ENCODE measurements at places on chromosomes 2 and 18.
A peak's percentile ranks its signal among the peaks of the same experiment; 100 is the strongest.

DNA sequence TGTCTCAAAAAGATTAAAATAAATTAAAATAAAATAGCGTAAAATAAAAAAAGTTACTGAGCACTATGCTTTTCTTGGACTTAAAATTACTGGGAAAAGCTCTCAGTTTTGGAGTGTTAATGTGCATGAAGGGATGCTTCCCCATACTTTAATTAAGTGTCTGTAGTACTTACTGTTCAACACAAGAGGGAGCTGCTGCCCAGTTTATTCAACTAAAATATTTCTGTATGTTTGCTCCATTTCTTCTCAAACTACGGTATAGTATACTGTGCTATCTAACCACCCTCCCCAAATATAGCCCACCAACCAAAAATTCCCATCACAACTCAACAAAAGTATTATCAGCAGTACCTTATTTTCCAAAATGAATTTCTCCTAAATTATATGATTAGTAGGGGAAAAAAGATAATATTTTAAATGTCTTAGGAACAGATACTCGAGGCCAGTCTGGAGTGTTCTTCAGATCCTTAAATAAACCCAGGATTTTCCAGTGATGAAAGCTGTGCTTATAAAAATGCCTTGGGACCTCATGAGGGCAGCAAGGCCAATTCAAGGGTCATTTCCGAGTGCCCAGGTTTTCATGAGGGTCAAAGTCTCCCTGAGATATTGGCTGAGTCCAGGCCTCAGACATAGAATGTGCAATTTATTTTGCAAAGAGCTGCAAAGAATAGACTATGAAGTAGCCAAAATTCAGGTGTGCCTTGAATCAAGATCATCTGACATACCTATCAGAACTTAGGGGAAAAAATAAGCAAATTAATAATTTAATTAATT lies 64.1 kb downstream of the CHRNA1 start:
- no peak overlapping the region for H3K27ac ChIP-seq
- no peak overlapping the region for H3K4me3 ChIP-seq
- peaks cover 27% of the 10 kb centered on the region for H3K27me3 ChIP-seq
- H3K4me1 ChIP-seq, result peaks cover 8% of the 10 kb centered on the region
- H3K36me3 ChIP-seq, result no peaks in the 10 kb centered on the region

- no peaks in the 10 kb centered on the region for H3K27me3 ChIP-seq
- no peak overlapping the region for H3K27ac ChIP-seq
- H3K36me3 ChIP-seq, result peaks cover 15% of the 10 kb centered on the region
- no peak for DNase-seq
Measured at GRCh38 chr2:38709567-38710194, 41.5 kb downstream of the SRSF7 start.

DNA sequence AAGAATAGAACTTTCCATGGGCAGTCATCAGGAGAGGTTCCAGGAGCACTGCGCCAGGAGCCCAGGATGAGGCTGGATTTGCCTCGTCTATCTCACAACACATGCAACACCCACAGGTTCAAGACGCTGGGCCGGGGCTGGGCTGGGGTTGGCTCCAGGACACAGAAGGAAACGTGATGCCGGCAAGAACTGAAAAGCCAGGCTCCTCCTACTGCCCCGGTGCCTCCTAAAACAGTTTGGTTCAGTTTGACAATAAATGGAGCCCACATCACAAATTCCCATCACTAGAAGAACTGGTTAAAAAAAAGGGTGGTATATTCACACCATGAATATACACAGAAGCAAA lies 75.9 kb downstream of the INHBB start:
- H3K4me1 ChIP-seq, result no peaks in the 10 kb centered on the region
- H3K4me3 ChIP-seq, result no peak overlapping the region
- H3K27me3 ChIP-seq, result peaks cover 46% of the 10 kb centered on the region
- no peak for DNase-seq

DNA sequence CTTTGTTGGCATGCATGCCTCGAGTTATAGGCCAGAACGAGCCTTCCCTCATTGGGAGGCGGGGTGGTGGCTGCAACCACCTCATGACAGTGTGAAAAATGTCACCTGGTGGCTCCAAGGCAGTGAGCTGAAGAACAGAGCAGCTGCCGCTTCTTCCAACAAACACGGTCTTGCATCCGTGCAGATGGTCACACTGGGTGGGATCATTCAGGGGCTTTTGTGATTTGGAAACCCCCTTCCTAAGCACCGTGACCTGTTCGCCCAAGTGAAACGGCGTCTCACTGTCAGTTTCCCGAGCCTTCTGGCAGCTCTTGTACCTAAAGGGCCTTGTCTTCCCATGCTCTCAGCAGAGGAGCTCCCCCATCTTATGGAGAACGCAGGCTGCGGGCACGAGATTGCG lies 159.7 kb downstream of the NAPG start:
- H3K4me3 ChIP-seq, result no peak overlapping the region
- H3K36me3 ChIP-seq, result peaks cover 21% of the 10 kb centered on the region
- no peaks in the 10 kb centered on the region for H3K4me1 ChIP-seq
- no peaks in the 10 kb centered on the region for H3K27me3 ChIP-seq
- DNase-seq, result no peak

GRCh38 chr2:38731684-38732221 lies 19.4 kb downstream of the SRSF7 start:
- H3K27me3 ChIP-seq, result no peaks in the 10 kb centered on the region
- H3K27ac ChIP-seq, result no peak overlapping the region
- peaks cover 10% of the 10 kb centered on the region for H3K36me3 ChIP-seq
- no peak overlapping the region for H3K4me3 ChIP-seq
- DNase-seq, result no peak

DNA sequence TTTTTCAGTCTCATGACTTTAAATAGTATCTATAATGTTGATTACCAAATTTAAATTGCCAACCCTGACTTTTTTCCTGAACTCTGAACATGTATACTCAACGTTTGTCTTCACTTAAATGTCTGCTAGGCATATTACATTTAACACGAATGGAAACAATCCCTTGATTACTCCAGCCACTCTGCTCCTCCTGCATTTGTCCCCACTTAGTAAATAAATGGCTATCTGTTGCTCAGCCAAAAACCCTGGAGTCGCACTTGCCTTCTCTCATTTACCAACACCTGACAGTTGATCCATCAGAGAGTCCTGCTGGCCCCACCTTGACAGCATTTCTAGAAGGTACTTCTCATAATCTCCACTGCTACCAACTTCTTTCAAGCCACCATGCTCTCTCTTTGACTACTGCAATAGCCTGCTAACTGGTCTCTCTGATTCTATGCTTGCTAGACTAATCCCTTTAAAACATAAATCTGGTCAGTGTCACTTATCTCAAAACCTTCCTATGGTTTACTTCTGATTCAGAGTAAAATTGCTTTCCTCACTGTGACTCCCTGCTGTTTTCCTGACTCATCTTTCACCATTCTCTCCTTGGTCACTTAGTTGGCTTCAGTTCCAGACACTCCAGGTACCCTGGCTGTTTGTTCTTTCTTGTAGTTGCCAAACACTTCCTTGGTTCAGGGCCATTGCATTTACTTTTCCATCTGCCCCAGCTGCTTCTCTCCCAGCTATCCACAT lies 31.9 kb downstream of the SPAG16 start:
- peaks cover 53% of the 10 kb centered on the region for H3K36me3 ChIP-seq
- no peak overlapping the region for H3K27ac ChIP-seq
- H3K4me3 ChIP-seq, result no peak overlapping the region
- no peaks in the 10 kb centered on the region for H3K27me3 ChIP-seq

DNA sequence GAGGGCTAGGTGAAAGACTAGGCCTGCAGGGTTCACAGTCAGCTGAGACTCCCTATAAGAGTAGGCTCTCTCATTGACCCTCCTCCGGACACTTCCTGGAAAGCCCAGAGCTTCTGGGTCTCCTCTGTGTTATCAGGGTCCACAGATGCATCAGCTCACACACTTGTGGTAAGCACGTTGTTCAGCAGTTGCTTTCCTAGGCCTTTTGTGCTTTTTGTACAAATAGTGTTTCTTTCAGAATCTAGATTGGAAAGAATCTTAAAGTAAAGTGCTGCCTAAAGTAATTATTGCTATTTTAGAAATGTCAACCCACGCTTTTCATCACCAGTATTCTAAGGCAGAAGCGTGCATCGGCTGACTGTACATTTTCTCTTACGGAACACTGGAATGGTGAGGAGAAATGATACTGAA lies 15.5 kb downstream of the SLC9A2 start:
- H3K36me3 ChIP-seq, result no peaks in the 10 kb centered on the region
- no peak overlapping the region for H3K27ac ChIP-seq
- H3K4me1 ChIP-seq, result no peaks in the 10 kb centered on the region
- no peak for DNase-seq

DNA sequence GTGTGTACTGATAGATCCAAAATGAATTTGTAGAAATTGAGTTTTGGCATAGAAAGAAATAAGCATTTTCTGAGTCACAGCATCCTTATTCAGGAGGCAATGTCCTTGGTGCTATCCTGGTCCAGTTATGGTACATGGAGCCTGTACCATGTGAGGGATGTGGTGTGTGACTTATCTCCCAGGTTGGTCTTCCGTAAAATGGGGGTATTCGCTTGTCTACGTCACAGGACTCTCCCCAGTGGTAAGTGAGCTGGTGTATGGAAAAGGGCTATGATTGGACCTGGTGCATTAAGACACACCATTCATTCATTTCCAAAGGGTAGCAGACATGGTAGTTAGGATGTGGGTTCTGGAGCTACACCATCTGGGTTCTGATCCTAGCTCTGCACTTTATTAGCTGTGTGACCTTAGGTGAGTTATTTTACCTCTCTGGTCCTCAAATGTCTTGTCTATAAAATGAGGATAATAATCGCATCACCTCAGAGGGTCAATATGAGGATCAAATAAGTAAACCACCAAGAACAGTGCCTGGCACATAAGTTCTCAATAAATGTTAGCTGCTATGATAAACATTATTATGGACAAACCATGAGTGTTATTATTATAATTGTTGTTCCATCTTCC lies 119.2 kb downstream of the MYCN start:
- no peak overlapping the region for H3K27ac ChIP-seq
- H3K4me3 ChIP-seq, result no peak overlapping the region
- H3K36me3 ChIP-seq, result peaks cover 3% of the 10 kb centered on the region
- H3K4me1 ChIP-seq, result peaks cover 7% of the 10 kb centered on the region
- H3K27me3 ChIP-seq, result no peaks in the 10 kb centered on the region
- no peak for DNase-seq

- DNase-seq, result no peak
- peaks cover 9% of the 10 kb centered on the region for H3K36me3 ChIP-seq
- peaks cover 23% of the 10 kb centered on the region for H3K4me1 ChIP-seq
- H3K27ac ChIP-seq, result peak overlapping the region; percentile 48
Measured at GRCh38 chr2:46988733-46989481, 73.3 kb upstream of the MCFD2 start.

- DNase-seq, result no peak
- no peaks in the 10 kb centered on the region for H3K36me3 ChIP-seq
- H3K27me3 ChIP-seq, result no peaks in the 10 kb centered on the region
- H3K27ac ChIP-seq, result peak overlapping the region; percentile 58
- H3K4me1 ChIP-seq, result peaks cover 13% of the 10 kb centered on the region
- no peak overlapping the region for H3K4me3 ChIP-seq
Measured at GRCh38 chr2:71790226-71791060, 337.1 kb downstream of the DYSF start.

DNA sequence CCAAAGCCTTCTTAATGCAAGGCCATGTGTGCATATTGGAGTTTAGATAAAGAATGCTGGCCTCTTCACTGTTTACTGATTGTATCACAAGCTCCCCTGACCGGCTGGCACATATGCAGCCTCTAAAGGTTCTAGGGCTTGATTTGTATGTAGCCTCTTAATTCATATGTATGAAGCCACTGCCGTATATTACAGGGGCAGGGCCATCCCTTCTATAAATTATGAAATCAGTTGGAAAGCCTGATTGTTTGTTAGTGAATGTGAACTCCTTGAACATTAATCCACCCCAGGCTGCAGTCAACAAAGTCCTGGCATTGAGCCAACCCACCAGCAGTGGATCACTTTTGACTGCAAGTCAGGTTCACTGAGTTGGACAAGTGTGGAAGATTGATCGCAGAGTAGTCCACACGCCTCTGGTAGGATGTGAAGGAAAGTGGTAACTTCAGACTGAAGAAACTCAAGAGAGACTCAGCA lies 61.6 kb upstream of the PARD3B start:
- H3K4me1 ChIP-seq, result peaks cover 16% of the 10 kb centered on the region
- H3K27ac ChIP-seq, result no peak overlapping the region
- no peak for DNase-seq

DNA sequence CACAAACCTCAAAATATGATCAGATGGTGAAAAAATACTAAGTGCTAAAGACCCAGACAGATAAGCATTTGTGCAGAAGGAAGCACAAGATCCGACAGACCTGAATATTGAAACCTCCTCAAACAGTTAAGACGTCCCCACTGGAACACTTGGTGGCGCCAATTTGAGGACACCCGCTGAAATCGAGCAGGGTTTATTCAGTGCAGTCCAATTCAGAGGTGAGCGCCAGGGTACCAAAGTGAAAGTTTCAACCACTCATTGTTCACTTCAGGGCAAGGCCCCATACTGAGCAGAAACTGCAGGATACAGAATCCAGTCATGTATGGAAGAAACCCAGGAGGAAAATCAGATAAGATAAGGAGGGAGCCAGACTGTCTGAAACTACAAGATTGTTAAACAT lies 417.6 kb downstream of the LRRTM4 start:
- no peak overlapping the region for H3K27ac ChIP-seq
- H3K4me1 ChIP-seq, result no peaks in the 10 kb centered on the region
- no peaks in the 10 kb centered on the region for H3K36me3 ChIP-seq
- no peak overlapping the region for H3K4me3 ChIP-seq
- no peaks in the 10 kb centered on the region for H3K27me3 ChIP-seq

DNA sequence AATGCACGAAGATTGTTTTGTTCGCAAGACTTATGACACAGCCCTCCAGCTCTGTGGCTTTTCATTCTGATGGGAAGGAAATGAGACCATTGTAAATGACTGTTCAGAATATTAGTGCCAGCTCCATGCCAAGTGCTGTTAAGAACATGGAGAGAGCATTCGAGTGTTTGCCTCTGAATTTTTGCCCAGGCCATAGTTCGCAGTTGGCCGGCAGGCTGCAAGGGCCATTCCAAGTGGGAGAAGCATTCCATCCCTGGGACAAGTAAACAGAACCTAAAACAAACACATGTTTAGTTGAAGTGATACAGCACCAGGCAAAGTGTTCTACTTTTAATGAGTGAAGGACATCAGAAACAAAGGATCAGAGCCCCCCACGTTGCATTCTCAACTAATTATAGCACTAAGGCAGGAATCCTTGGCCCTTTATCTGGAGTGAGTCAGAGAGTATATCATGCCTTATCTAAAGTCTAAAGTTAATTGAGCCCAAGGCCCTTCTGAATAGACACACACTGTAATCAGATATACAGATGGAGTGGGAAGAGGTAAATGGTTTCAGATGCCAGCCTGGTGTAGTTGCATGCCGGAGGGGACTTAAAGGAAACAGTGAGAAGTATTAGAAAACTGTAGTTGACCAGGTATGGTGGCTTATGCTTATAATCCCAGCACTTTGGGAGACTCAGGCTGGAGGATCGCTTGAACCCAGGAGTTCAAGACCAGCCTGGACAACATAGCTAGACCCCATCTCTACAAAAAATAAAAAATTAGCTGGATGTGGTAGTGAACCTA lies 53.3 kb downstream of the NEDD4L start:
- peak overlapping the region; percentile 41 for H3K4me3 ChIP-seq
- peaks cover 59% of the 10 kb centered on the region for H3K4me1 ChIP-seq
- no peak for DNase-seq
- peaks cover 9% of the 10 kb centered on the region for H3K36me3 ChIP-seq
- H3K27ac ChIP-seq, result peak overlapping the region; percentile 36

All from type B pancreatic cell (in vitro differentiated cells).